ENCODE measurements at places on chromosomes 16 and 17.

DNA sequence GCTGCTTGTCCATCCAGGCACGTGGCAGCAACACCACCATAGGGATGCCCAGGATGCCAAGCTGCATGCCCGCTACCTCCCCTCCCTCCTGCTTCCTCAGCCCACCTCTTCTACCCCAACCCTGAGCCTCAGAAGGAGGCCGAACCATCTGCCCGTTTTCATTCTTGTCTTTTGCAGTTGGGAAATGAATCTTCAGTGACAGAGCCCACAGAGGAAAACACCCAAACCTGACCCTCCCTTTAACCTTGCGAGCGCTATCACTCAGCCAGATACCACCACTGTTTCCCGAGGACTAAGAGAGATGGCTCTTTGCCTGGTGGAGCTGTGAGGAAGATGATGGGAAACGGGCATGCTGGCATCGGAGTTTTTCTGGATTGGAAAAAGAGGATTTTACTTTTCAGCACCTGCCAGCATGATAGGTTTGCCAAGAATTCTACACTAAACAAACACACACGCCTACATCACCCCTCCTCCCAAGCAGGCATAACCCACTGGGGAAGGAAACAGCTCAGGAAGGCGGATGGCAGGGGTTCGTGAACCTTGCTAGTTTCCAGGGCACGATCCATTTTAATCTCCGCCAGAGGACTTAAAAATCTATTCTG is 457.4 kb downstream of the SLC39A11 start:
- DNase-seq: no peak

DNA sequence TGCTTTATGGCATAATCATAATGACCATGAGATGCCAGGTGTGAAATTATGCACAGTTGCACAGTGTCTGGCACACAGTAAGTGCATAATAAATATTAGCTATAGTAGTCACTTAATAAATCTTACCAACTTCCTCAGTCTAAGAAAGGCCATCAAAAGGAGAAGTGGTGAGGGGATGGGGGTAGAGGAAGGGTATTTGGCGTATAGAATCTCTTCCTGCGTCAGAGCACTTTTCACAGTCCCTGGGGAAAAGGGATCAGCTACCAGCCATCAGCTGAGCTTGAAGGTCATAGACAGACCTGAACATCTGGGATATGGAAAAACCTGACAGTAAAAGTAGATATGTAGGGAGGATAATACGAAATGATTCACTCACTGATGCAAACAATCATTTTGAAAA is 5.8 kb downstream of the CRHR1 start:
- no peak for DNase-seq

DNA sequence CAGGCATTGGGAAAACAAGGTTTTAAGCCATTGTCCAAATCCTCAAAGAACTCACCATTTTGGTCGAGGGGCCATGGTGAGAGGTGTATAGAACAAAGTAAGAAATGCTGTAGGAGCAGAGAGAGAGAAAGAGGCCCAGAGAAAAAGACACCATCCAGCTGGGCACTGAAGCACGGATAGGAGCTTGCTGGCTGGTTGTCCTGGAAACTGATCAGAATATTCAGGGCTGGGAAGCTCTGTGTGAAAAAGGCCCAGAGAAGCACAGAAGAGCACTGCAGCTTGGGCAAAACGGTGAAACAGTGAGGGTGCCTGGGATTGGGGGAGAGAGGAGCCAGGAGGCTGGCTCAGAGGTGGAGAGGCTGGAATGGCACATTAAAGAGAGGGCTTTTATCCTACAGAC is 16.5 kb downstream of the HS3ST3B1 start:
- DNase-seq: no peak

DNA sequence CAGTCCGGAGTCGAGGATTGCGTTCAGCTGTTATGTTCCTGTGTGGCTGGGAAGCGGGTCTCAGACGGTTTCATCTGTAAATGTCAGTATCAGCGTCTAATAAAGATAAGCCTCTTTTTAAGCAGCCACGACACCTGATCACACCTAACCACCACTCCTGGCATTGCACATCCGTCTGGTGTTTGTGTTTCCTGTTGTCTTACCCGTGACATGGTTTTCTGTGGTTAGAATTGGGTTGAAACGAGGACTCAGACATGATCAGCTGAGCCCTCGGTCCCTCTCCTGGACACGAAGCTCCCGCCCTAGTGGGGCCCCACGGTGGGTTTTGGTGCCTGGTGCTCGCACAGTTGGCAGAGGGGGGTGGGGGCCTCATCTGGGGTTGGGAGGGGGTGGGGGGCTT is 18.3 kb downstream of the CPNE7 start:
- DNase-seq: no peak

DNA sequence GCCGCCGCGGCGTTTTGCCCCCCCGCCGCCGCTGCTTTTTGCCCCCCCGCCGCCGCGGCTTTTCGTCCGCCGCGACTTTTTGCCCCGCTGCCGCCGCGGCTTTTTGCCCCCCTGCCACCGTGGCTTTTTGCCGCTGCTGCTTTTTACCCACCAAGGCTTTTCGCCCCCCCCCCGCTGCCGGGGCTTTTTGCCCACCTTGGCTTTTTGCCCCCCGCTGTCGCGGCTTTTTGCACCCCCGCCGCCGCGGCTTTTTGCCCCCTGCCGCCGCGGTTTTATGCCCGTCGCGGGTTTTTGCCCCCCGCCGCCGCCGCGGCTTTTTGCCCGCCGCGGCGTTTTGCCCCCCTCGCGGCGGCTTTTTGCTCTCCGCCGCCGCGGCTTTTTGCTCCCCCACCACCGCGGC is 1343.0 kb downstream of the TP53TG3F start:
- DNase-seq: no peak

GRCh38 chr17:69434164-69434579 is 19.7 kb downstream of the MAP2K6 start:
- DNase-seq: peak; percentile 20

GRCh38 chr16:59697236-59697635 is 963.1 kb upstream of the GOT2 start:
- no peak for DNase-seq

- no peak for DNase-seq
Measured at GRCh38 chr16:12590409-12590808, 213.3 kb downstream of the CPPED1 start.

- DNase-seq: no peak
Measured at GRCh38 chr16:82700541-82701235, 73.9 kb downstream of the CDH13 start.
